ENCODE measurements at places on chromosomes 13 and 19.

DNA sequence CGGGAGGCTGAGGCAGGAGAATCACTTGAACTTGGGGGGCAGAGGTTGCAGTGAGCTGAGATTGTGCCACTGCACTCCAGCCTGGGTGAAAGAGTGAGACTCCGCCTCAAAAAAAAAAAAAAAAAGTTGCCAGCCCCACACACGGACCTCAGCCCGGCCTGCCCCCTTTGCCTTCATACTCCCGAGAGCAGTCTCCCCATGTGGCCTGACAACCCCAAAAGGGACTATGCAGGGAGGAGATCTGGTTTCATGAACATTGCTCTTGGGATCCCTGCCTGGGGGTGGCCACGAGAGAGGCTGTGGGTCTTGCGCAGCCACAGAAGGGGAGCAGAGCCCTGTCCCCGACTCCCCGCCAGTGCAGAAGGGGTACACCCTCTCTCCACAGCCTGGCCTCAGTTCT lies 30.9 kb upstream of the ADGRE5 start:
- no peak for DNase-seq

DNA sequence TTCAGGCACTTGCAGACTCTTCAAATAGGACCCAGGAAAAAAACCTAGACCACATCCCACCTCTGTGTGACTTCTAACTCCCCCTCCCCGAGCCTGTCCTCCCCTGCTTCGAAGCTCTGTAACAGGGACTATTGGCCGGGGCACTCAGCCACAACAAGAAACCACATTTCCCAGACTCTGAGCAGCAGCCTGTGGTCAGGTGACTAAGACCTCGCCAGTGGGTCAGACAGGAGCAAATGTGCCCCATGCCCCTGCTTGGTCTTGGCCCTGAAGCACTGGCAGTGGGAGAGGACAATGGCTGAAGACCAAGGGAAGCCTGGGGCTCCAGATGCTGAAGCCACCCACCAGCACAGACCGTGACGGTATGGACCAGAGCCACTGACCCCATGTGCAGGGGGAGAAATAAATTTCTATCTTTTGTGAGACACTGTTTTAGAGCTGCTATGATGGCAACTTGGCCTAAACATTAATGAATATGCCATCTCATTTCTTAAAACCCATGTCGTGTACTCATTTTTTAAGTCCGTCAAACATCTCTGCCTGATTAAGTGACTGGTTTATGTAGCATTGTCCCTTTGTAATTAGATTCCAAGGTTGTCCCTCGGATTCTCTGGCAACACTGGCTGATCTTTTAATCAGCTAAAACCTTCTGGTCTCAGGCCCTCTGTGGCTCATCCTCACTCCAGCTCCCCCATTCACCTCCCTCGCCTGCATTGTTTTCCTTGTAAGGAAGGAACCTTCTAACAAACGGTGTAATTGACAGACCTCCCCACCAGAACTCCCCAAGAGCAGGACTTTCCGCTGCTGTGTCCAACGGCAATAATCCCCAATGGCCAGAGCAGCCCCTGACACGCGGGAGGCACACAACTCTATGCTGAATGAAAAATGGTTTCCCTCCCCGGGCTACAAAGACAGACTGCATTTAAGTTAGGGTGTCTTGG lies 98.4 kb downstream of the STK24 start:
- DNase-seq = no peak

- DNase-seq = no peak
Measured at GRCh38 chr13:29522044-29522685, 73.3 kb downstream of the SLC7A1 start.

DNA sequence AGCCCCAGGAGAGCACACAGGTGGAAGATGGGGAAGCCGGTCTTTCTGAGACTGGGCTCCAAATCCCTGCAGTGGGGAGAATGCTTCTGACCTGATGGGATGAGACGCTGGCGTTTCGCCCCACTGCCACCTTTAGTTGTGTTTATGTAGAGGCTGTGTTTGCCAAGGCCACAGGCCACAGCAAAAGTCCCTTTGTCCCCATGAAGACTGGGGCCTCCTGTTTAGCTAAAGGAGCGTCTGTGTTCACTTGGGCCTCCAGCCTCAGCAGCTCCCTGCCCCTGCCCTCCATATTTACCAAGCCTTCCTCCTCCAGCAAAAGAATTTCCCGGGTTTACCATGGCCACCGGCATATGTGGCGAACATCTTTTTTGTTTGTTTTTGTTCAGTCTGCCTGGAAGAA lies 10.4 kb upstream of the KLK14 start:
- no peak for DNase-seq

DNA sequence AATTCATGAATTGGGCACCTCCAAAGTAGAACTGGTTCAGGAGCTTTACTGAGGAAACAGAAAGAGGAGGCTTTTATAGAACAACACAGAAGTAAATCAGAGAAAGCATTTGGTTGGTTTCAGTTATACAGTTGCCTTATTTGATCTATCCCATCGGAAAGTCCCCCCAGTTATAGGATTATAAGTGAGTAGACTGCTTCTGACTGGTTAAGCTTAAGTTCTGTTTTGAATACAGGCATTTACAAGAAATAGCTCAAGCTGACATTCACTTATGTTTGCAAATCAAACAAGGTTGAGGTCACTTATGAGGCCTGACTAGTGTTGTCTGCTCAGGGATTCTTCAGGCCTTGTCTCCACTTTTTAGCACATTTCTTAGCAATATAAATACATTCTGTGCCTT lies 857.4 kb downstream of the EFNB2 start:
- DNase-seq = no peak

- peak; percentile 69 for DNase-seq
Measured at GRCh38 chr19:47112166-47112996, 1.2 kb downstream of the ZC3H4 start.

Data from COR-L47 (cell line).